NCI-H524 treated with DMSO at 0.1 percent for 48 hours (cell line): ENCODE measurements at places on chromosomes 5 and 9.

DNA sequence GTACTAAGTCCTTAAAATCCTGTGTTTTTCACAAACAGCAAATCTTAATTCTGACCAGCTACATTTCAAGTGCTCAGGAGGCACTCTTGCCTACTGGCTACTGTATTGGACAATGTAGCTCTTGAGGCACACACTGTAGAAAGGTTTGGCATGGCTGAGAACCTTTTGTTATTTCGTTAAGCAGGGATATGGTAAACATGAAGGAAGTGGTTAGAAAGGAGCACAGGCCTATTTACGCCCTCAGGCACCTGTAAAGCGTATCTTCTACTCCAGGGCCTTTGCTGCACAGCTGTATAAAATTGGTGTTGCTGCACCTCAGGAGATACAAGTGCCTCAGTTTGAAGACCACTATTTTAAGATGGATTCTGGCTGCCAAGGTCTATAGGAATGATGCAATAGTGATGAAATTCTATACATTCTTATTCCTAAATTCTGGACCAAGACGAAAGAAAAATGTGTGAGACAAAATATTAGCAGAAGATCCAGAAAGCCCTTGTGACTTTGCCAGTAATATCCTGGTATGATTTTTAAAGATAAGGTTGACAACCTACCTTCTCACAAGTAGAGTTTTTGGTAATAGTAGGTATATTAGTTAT is 9.3 kb upstream of the OTULIN start:
- DNase-seq: no peak

DNA sequence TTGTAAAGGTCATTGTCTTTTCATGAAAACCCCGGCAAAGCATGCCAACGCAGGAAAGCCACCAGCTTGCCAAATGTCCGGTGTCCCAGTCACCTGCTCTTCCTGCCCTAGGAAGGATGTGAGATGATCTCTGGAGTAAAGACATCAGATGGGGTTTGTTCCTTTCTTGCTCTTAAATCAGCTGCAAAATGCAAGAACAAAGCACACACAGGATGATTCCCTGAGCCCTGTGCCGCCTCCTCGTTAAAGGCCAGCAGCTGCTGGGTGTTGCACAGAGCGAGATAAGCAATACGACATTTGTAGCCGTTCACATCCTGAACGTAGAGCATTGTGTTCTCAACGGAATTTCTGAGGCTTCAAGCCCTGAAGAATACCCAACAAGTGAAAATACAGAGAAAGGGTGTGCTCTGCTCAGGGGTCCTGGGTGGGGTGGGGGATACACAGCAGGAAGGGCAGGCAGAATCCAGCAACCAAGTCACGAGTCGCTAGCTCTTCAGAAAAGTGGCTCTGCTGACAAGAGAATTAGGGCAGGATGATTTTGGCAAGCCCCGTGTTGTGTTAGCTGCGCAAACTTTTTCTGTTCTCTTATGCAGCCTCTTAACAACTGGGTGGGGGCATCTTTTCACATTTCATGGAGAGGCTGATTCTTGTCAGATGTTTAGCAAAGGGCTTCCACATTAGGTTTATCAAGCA is 229.2 kb upstream of the MAP3K1 start:
- DNase-seq: no peak

GRCh38 chr5:52065182-52065581 is 681.9 kb downstream of the ISL1 start:
- no peak for DNase-seq

DNA sequence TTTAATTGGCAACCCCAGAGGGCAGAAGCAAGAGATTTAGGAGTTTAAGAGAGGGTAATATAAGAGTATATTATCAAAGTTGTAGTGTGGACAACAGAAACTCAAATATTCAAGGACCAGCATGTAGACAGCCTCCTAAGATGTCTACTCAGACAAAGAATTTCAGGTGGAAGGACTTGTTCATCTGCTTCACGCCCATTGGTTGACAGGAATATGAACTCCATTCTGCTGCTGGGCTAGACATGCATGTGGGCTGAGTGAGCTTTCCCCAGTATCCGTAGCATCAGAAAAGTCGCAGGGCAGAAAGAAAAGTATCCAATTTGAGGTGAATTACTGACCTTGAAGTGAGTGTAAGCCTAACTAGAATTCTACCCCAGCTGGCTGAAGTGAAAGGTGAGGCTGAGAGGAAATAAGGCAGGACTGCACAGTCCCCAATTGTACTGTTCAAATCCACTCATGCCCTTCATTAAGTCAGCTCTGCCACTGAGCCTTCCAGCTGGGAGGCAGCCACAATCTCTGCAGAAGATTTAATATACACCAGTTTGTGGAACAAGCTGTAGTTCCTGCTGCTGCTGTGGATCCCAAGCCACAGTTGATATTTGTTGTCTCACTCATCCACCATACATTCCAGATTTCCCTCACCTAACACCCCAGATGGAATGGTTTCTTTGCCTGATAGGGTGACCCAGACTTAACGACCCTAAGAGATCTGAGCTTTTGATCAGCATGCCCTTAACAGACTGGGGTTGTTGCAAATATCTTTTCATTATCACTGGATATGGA is 41.2 kb downstream of the PDCD1LG2 start:
- DNase-seq: no peak

- DNase-seq: peak; percentile 34
Measured at GRCh38 chr5:103475629-103476240, 86.9 kb downstream of the NUDT12 start.

- DNase-seq: no peak
Measured at GRCh38 chr5:122785294-122785693, 10.4 kb downstream of the SNX2 start.

GRCh38 chr5:132055808-132056609 is 4.4 kb upstream of the IL3 start:
- DNase-seq: no peak

DNA sequence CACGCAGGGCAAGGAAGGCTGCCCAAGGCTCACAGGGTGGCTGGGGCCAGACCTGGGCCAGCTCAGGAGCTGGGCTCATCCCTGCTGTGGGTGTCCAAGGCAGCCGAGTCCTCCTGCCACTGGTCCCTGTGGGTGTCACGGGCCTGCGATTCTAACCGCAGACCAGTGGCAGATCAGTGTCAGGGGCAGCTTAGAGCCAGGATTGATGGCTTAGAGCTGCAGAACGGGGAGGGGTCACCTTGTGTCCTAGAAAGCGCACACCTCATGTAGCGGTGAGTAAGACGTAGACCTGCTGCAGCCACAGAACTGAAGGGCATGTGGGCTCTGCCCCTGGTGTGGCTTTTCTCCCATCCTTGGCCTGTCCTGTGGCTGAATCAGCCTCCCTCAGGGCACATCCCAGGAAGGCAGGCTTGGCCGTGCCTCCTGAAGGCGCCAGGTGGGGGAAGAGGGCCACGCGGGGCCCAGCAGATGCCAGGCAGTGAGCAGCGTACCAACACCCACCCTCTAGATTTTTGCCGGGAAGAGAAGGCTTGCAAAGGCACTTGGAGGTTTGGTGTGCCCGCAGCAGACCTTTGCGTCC is 78.3 kb upstream of the FCN2 start:
- DNase-seq: no peak
